ENCODE measurements at places on chromosomes 5 and 9.

GRCh38 chr5:491119-491855 is 33.0 kb downstream of the SLC9A3 start:
- DNase-seq = no peak

GRCh38 chr5:147902609-147903115 is 3.7 kb downstream of the C5orf46 start:
- no peak for DNase-seq

GRCh38 chr9:115002371-115003120 is 72.2 kb upstream of the TNFSF8 start:
- DNase-seq = no peak

- DNase-seq = no peak
These were observed 32.2 kb upstream of the MCTP1 start for GRCh38 chr5:95317085-95317484.

DNA sequence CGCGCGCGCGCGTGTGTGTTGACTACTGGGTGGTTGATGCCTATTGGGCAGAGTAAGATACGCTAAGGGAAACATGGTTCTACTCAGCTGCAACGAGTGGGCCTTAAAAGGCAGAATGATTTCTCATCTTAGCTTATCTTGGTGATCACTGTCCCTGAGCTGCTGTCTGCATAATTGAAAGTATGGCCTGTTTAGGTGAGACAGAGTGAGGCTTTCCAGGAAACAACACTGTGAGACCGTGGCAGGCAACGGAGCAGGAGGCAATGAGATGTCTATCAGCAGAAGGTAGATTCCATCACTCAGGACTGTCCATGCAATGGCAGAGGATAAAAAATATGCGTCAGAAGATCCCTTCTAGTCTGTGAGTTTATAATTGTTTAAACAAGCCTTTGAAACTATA is 277.2 kb downstream of the TRIM32 start:
- DNase-seq = no peak

- DNase-seq = no peak
These were observed 25.0 kb downstream of the SH3PXD2B start for GRCh38 chr5:172429201-172429940.

GRCh38 chr5:149957855-149958254 is 2.7 kb upstream of the SLC26A2 start:
- DNase-seq = no peak

DNA sequence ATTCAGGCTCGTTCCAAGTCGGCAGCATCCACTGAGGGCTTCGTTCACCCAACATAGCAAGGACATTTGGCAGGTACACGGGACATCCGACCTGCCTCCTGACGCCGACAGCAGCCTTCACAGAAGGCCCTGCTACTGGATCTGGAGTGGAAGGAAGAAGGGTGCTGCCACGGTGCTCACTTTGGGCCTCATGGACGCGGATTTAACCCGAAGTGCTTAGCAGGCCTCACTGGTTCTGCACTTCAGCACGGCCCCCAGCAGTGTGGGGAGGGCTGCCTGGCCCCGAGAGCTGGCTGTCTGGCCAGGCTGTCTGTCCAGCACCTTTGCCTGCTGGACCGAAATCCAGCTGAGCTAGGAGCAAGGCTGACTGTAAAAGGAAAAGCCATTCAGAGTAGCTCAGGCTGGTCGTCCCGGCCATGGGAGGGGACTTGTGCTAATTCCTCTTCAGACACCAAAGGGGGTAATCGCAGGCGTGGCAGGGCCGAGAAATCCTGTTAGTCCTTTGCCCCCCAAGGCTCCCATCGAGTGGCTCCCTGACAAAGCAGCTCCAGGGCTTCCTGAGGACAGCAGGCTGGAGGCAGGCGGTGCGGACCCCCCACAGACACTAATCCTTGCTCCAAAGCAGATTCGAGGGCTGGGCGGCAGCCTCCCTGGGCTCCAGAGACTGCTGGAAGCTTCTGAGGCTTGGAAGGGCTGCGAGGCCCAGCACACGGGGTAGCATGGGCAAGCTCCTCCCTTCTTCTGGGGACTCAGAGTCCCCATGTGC is 11.1 kb upstream of the RXRA start:
- no peak for DNase-seq

DNA sequence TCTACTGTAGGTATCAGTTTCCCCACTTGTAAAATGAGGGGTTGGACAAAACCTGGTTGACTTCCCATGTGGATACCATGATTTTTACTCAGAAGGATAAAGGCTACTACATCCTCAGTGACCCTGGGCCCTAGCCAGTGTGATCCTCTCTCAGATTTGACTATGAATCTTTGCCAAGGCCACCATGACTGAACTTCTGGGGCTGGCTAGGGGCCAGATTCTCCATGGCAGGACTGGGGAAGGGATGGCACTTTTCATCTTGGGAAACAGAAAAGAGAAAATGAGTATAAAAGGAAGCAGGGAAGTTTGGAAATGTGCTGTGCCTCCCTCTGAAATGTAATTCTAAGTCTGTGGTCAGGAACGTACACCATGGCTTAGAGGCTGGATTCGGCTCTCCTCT is 1.4 kb upstream of the FSTL4 start:
- no peak for DNase-seq

GRCh38 chr5:21140987-21141386 is 1153.0 kb upstream of the CDH18 start:
- no peak for DNase-seq

DNA sequence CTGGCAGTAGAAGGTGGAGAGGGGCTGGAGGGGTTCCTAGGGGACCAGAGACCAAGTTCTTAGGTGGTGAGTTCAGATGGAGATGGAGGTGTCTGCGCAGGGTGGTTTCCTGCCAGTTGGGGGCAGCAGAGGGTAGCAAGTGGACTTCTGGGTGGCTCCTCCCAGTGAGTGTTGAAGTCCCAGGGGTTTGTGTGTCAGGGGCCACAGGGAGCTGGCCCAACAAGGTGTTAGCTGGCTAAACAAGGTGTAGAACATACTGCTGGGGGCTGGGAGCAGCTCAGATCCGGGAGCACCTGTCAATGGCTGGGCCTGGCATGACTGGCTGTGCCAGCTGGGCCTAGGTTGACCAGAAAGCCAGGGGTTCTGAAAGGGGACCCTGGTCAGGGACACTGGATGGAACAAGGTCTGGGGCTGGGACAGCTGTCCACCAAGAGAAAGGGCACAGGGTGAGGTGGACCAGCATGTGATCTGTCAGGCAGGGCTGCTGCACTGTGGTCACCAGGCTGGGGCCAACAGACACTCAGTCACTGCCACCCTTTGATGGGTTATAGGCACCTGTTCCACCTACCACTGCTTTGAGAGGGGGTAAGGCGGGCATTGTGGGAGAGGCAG is 35.6 kb downstream of the DAB2IP start:
- DNase-seq = peak; percentile 48

DNA sequence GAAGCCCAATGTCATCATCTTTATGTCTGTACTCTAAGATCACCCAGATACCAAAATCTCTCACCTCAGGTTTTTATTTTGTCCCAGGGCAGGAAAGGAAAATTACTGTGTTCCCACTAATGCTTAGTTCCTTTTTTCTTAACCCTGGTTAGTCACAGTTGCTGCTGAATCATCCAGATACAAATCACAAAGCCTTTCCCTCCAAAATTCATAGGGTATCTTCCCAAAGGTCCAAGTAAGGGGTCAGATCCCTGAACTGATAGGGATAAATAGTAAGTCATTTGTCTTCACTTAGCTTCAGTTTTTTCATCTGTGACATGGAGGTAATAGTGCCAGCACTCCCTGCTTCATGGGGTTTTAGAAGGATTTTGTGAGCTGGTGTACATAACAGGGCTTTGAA is 2.2 kb downstream of the PLCXD3 start:
- DNase-seq = no peak

- DNase-seq = no peak
These were observed 37.1 kb downstream of the MAP3K1 start for GRCh38 chr5:56852228-56853000.

DNA sequence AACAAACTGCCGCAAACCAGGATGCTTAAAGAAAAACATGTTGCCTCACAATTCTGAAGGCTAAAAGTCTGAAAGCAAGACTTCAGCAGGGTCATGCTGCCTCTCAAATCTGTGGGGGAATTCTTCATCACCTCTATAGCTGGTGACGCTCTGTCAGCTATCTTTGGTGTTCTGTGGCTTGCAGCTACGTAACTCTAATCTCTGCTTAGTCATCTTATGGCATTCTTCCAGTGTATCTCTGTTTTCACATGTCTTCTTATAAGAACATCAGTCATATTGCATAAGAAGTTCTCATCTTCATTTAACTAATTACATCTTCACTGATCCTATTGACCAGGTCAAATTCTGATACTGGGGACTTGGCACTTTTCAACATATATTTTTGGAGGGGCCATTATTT is 243.0 kb downstream of the CDH10 start:
- DNase-seq = no peak

GRCh38 chr5:133881576-133882388 is 86.6 kb downstream of the C5orf15 start:
- no peak for DNase-seq

- DNase-seq = no peak
These were observed 42.3 kb downstream of the MARCHF3 start for GRCh38 chr5:126988021-126988569.

GRCh38 chr9:99628285-99628684 is 193.4 kb upstream of the NR4A3 start:
- DNase-seq = no peak

DNA sequence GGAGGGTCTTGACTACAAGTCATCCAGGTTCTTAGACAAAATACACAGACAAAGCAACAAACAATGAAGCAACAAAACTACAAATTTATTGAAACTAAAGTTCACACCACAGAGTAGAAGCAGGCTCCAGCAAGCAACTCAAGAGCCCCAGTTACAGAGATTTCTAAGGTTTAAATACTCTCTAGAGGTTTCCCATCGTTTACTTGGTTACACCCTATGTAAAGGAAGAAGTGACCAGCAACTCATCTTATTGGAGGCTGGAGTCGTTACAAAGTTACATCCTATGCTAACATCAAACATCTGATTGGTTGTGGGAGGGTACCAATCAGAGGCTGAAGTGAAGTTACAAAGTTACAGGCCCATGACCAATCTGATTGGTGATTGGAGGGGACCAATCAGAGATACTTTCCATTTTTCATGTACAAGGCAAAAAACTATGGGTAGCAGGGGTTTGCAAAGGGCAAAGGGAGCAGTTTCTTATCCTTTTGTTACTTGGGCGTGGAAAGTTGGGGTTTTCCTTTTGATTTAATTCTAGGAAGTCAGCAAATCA is 2292.6 kb upstream of the C9orf72 start:
- DNase-seq = no peak

- DNase-seq = no peak
These were observed 8.9 kb upstream of the PKD2L2 start for GRCh38 chr5:137880313-137880712.

Data from stimulated activated CD8-positive, alpha-beta memory T cell treated with anti-CD3 and anti-CD28 coated beads, Interleukin-7, amount 100 ng/mL, for 24 hours (primary cell).